ENCODE measurements at places on chromosomes 16 and 17. TPM values are rescaled to one million over a fixed set of nuclear protein-coding genes. Genes with fewer than 3 reads are reported as not detected.

Gene PNMT
- total RNA-seq = 0.76 TPM

Gene MYO19
- total RNA-seq = 65.7 TPM

Gene SLC38A8
- total RNA-seq = not detected

Gene PMP22
- total RNA-seq = 0.34 TPM

Gene RRAD
- total RNA-seq = 0.80 TPM

Gene CDK3
- 13.2 TPM for total RNA-seq

Gene ODAD4
- total RNA-seq = 0.56 TPM

Gene OR1A1
- not detected for total RNA-seq

Gene TSNAXIP1
- total RNA-seq = 1.2 TPM

Gene SALL1
- total RNA-seq = not detected

Gene SNAI3
- 8.2 TPM for total RNA-seq

Gene SYNRG
- total RNA-seq = 115 TPM

Gene HBA2
- total RNA-seq = 217 TPM

Gene CCDC182
- not detected for total RNA-seq

Gene KRT17
- total RNA-seq = not detected

Gene GP1BA
- not detected for total RNA-seq

Gene CES5A
- total RNA-seq = not detected

Gene TMEM132E
- not detected for total RNA-seq

Gene KRT33A
- not detected for total RNA-seq

Gene ABI3
- 20.7 TPM for total RNA-seq

Gene ALOX12B
- 0.29 TPM for total RNA-seq

Gene TAC4
- not detected for total RNA-seq

Gene CCL5
- total RNA-seq = 3.3 TPM

Gene ADAMTS18
- not detected for total RNA-seq

Gene RNF166
- total RNA-seq = 75.8 TPM
